ENCODE measurements at places on chromosomes 6 and 20. TPM values are rescaled to one million over a fixed set of nuclear protein-coding genes. Genes with fewer than 3 reads are reported as not detected.

- DNase-seq, result no peak
Observed at GRCh38 chr20:34983995-34984735, 28.5 kb downstream of the MYH7B start.

MACROD2 gene
- total RNA-seq, result 0.51 TPM

THBS2 gene
- 0.08 TPM for total RNA-seq

- DNase-seq, result no peak
Observed at GRCh38 chr6:21468461-21468860, 125.1 kb upstream of the SOX4 start.

SLC16A10 gene
- total RNA-seq, result 11.3 TPM

RNF39 gene
- 0.13 TPM for total RNA-seq

DNA sequence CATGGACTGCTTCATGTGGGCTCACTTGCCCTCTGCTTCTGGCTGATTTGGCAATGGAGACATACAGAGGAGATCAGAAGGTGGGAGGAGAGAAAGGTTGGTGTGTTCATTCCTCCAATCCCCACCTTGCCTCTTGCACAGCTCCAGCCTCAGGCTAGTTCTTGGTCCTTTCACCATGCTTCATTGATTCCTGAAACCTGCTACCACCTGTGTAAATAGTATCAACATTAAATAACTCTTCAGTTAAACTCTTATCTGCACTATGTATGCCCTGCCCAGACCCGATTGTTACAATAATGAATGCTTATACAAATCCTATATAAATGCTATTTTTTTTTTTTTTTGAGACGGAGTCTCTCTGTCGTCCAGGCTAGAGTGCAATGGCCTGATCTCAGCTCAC, 174.5 kb downstream of the CD83 start:
- no peak for DNase-seq

GRM4 gene
- not detected for total RNA-seq

BNIP5 gene
- total RNA-seq, result not detected

DNA sequence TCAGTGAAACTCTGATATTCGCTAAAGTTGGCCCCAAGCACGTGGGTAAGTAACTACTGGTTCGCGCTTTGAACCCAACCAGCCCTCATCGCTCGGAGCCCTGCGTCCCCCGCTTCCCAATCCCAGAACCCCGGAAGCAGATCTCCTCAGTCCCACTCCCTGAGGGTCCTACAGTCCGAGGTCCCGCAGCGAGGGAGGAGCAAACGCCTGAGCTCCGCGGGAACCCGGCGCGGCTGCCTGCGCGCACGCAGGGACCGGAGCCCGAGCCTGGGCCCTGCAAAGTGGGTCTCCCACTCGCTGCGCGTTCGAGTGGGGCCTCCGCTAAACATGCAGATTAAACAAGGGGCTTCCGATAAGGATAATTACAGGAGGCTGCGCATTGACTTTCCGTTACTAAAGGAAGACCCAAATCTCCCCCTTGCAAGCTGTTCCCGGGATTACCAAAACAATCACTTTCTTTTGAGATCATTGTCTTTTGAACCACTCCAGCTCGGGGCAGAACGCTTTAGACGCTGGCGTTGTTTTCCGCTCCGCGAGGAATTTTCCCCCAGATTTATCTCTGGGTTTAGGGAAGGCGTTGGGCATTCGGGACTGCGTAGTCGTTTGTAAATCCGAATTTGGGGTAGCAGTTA, 1.3 kb upstream of the VSX1 start:
- no peak for DNase-seq

RSPH3 gene
- 4.4 TPM for total RNA-seq

ZNF322 gene
- total RNA-seq, result 22.8 TPM

HTR1B gene
- not detected for total RNA-seq

GRCh38 chr6:3843379-3844096, 5.6 kb upstream of the FAM50B start:
- no peak for DNase-seq

FAM83C gene
- total RNA-seq, result 0.07 TPM

EDN3 gene
- not detected for total RNA-seq
